ENCODE measurements at places on chromosomes 7 and 10.

DNA sequence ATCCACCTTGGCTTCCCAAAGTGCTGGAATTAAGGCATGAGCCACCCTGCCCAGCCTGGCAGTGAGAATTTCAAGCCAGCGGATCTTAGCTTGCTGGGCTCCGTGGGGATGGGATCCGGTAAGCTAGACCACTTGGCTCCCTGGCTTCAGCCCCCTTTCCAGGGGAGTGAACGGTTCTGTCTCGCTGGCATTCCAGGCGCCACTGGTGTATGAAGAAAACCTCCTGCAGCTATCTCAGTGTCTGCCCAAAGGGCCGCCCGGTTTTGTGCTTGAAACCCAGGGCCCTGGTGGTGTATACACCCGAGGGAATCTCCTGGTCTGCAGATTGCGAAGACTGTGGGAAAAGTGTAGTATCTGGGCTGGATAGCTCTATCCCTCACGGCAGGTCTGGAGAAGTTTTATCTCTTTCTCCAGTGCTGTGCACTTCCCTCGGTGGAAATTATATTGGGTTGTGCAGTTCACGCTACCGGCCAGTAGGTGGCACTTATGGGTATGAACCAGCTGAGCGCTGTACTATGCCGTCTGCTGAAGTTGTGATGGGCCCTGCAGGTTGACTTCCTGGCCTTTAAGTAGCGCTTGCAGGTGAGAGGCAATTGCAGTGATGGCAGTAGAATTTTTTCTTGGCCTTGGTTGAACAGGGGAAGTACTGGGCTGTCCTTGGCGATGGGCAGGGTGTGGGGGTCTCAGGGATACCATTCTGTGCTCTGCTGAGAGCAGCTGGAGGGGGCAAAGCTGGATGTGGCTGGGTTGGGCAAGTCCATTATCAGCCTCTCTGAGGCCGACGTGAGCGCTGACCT, 138.0 kb upstream of the MTPN start:
- DNase-seq = peak; percentile 10

GRCh38 chr10:17003651-17004286, 125.8 kb downstream of the CUBN start:
- no peak for DNase-seq

- DNase-seq = no peak
Measured at GRCh38 chr10:47076949-47077361, 165.7 kb downstream of the PTPN20 start.

GRCh38 chr10:17951868-17952371, at the start of gene SLC39A12:
Gene SLC39A12 (plus strand): TSS chr10:17951918. CDS start chr10:17953277, 1,359 bp downstream.
- DNase-seq = no peak

DNA sequence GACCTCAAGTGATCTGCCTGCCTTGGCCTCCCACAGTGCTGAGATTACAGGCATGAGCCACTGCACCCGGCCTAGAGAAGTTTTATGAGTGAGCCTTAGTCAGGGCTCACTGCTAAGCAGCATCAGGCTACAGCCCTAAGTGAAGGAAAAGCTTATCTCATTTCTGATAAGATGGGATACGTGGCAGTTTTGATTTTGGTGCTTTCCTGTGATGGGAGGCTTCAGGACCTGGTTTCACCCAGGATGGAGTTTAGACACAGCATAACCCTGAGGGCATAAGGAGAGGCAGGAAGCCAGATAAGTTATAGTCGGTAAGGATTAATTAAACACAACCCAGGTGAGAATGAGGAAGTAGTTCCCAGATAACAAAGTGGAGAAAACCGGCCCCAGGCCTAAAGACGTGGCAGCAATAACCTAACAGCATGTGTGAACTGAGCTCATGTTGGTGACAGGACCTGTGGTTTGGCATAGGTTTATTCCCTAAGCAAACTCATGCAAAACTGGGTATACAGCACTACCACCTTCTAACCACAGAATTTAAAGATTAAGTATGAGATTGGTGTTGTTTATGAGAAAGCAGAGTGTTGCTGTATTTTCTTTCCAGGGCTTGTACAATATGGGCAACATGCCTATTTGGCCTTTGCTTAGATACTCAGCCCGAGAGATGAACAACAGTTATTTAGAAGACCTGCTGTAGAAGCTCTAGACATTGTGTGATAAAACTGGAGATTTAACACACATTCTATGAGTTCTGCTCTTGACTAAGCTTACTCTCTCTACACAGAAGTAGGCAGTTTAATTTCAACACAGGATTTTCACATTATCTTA, 119.4 kb downstream of the COL28A1 start:
- no peak for DNase-seq
